ENCODE measurements at places on chromosomes 6 and 20. TPM values are rescaled to one million over a fixed set of nuclear protein-coding genes. Genes with fewer than 3 reads are reported as not detected.

Gene CALHM6
- 5.5 TPM for polyA plus RNA-seq

Gene SYNCRIP
- 182 TPM for polyA plus RNA-seq

Gene GPR31
- 0.05 TPM for polyA plus RNA-seq

Gene RSPH9
- 3.4 TPM for polyA plus RNA-seq

Gene CST5
- not detected for polyA plus RNA-seq

Gene TGM3
- polyA plus RNA-seq = 0.28 TPM

Gene TNFRSF6B
- polyA plus RNA-seq = 0.98 TPM

Gene VGLL2
- polyA plus RNA-seq = not detected

Gene NOL4L
- polyA plus RNA-seq = 31.0 TPM

Gene BNIP5
- polyA plus RNA-seq = not detected

Gene HTR1E
- 0.59 TPM for polyA plus RNA-seq

Gene NHSL1
- 63.2 TPM for polyA plus RNA-seq
